ENCODE measurements at places on chromosomes 1 and 21.
A peak's percentile ranks its signal among the peaks of the same experiment; 100 is the strongest.

- DNase-seq, result no peak
Observed at GRCh38 chr1:91569411-91570119, 68.9 kb downstream of the CDC7 start.

DNA sequence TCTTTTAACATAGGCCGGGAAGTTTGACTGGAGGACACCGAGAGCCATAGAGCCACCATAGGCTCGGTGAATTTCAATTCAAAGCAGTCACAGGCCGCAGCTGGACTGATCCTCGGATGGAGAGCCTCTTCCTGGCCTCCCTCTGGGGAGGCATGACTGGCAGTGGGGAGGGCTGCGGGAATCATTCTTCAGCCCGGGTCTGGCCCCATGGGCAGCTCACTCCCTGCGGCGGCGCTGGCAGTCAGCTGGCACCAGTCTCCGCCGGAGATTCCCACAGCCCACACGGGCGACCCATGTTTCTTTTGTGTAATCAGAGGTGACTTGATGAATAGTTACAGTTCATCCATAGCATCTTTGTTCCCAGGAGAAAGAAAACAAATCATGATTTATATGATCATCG, 10.6 kb downstream of the ESPN start:
- DNase-seq, result no peak

- no peak for DNase-seq
Observed at GRCh38 chr21:31484219-31484618, 140.2 kb upstream of the TIAM1 start.

DNA sequence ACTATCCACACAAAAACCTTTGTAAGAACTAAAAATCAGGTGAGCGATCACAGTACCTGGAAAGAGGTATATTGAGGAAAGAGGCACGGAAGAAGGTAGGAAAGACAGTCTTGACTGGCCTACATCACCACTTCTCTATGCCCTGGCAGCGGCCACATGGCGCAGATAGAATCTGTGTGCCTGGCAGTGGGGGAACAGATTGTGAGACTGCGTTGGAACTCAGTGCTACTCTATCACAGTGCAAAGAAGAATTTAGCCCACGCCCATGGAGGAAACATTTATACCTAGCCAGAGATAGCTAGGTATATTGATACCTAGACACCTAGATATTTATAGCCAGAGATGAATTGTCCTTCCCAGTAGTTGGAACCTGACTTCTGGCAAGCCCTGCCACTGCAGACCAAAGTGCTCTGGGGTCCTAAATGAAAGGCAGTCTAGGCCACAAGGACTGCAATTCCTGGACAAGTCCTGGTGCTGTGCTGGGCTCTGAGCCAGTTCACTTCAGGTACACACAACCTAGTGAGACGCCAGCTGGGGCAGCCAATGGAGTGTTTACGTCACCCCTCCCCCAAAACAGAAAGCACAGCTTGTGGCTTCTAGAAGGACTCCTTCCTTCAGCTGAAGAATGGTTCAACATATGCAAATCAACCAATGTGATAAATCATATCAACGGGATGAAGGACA, 51.9 kb downstream of the DHX9 start:
- peak; percentile 37 for DNase-seq

DNA sequence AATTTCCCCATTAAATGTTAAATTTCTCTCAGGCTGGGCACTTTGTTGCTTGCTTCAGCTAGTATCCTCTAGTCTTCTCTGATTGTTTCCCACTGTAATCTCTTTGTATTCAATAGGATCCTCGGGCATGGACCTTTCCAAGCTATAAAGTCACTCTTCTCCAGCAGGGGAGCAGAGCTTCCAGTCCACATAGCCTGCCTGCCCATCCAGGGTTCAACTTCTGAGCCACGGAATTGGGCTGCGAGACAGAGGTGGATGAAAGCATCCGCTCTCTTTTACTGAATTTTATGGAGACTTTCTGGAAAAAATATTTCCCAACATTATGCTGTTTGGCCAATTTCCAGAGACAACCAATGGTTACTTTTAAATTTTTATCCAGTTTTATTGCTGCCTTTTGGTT, 1.1 kb upstream of the CFHR5 start:
- no peak for DNase-seq

DNA sequence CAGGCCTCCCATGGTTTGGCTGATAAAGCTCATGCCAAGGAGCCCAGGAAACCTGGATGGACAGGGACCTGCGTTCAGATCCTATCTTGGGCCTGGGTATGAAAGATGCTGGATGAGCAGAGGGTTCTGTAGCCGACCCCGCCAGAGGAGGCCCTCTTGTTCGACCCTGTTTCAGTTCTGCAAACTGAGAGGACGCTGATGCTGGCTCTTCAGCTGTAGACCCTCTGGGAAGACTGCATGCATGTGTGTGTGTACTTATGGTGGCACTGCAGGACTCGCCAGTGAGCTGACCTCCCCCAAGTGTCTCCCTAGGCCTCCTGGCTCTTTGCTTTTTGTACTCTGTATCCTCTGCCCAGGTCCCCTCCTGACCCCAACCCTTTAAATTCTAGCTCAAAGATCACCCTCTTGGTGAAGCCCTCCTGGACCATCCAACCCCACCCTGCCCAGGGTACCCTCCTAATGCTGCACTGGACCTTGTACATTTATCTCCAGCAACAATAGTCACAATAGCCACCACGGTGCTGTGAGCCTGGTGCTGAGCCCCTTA, 1.6 kb downstream of the EPS8L3 start:
- DNase-seq, result no peak
